Fibroblast of mammary gland (primary cell): ENCODE measurements at places on chromosomes 16 and 17.

DNA sequence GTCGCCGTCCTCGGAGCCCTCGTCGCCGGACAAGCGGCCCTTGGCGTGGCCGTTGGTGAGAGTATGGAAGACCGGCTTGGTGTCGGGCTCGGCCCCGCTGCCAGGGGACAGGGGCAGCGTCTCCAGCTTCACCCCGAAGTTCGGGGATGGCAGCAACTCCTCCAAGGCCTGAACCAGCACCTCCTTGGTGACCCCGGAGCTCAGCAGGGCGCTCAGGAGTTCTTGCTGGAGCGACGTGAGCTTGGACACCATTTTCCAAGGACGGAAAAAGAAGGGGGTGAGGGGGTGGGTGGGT, 279 bp downstream of the HNF1B start:
- no peak for DNase-seq

DNA sequence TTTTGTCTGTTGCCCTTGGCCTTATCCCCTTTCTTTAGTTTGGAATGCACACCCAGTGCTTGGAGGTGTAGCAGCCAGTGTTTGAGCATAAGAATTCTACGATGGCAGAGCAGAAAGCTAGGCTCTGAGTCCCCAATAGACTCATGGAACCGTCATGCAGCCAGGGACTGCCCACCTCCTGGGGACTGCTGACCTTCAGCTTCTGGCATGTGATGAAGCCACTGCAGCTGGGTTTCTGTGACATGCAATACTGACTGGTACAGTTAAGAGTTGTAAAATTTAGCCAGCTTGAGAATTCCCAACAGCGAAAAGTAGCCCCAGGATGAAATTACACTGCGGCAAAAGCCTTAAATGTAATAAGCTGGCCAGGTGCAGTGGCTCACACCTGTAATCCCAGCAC, 9.0 kb upstream of the MAP3K14 start:
- no peak for DNase-seq

GRCh38 chr16:7515543-7515942, 182.9 kb downstream of the RBFOX1 start:
- DNase-seq, result no peak

DNA sequence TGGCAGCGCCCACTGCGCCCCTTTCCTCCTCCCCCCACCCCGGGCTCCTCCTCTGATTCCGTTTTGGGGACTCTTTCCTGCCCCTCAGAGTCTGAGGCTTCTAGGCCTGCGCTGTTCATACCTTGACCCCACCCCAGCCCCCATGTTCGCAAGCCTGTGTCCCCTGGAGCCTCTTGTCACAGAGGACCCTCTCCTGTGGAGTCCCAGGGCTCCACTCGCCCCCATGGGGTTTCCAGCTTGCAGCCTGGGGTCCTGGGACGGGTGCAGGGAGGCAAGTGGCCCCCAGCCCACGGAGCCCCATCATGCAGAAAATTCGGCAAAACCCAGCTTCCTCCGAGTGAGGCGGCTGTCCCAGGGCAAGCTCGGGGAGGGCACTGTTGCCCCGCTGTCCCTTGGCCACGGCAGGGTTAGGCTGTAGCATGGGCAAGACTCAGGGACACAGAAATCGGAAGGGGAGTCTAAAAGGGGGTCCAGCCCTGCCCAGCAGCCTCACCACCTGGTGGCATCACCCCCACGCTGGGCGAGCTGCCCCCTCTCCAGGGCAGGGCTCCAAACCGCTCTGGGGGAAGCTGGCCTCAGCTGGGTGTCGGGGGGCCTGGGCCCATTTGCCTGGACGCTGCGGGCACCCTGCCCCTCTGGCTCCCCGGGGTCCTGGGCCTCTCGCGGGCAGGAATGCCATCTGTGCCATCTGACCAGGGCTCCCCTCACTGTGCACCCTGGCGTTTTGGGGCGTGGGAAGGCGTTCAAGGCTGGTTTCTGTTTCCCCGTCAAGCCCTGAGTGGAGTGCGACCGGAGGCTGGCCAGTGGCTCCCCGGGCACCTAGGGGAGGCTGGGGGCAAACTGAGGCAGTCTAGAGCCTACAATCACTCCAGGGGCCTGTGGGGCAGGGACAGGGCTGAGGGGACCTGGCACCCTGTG, 11.5 kb upstream of the BAHCC1 start:
- DNase-seq, result no peak

- no peak for DNase-seq
These were observed 7.5 kb upstream of the HEATR3 start for GRCh38 chr16:50058091-50058771.

DNA sequence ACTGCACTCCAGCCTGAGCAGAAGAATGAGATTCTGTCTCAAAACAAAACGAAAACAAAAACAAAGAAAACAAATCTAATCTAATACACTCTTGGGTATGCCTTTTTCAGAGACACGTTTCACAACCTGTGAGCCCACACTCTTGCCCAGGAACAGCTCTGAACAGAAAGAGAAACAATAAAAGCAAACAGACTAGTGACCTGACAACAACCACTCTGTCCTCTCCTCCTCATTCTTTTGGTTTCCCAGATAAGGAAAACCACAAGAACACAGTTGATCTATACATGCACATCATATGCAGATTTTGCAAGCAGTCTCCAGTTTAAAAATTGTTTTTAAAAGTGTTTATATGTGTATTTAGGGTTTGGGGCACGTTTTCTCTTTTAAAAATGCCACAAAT, 1.3 kb downstream of the MKS1 start:
- no peak for DNase-seq

DNA sequence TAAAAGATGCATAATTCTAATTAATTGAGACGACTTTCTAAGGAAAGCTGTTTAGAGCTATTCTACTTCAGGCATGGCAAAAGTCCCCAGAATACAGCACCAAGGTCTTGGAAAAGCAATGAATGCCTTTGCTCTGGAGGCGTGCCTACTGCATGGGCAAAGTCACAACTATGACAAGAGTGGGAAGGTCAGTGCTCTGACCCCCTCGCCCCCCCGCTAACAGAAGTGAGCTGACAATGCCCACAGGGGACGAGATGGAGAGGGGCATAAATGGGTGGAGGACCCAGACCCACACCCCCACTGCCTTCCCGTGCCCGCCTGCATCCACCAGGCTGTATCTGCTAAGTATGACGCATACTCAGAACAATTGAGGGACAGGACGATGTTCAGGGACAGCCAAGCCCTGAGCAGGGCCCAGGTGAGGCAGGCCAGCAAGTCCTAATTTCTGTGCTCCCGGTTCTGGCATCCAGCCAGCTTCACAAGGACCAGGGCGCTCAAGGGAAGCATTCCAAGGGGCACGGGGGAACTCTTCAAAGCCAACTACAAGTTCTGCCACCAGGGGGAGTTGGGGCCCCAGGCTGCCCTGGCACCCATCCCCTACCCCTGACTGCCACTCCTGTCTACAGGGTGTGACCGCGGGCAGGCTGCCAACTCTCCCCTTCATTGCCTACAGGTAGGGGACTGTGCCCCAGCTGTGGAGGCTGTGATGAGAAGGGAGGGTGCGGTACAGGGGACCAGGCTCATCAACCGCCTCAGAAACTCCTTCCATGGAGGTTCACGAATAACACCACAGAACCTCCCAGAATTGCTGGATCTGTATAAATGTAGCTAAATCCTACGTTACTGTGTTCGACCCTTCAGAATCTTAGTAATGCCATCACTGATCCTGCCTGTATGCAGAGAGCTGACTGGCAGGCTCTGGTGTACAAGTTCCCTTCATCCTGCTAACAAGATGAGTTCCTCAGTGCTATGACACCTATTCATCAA, 20.8 kb downstream of the NPRL3 start:
- DNase-seq, result peak; percentile 43

- no peak for DNase-seq
These were observed 9.2 kb upstream of the TBX2 start for GRCh38 chr17:61390479-61390791.

GRCh38 chr17:38317081-38317480, 20.1 kb downstream of the MRPL45 start:
- DNase-seq, result no peak

- DNase-seq, result peak; percentile 98
These were observed 220.5 kb downstream of the PARN start for GRCh38 chr16:14409563-14409962.
